ENCODE measurements at places on chromosomes 12 and 14.

GRCh38 chr12:57459055-57459749 is 383 bp upstream of the GLI1 start:
- peak; percentile 85 for DNase-seq

DNA sequence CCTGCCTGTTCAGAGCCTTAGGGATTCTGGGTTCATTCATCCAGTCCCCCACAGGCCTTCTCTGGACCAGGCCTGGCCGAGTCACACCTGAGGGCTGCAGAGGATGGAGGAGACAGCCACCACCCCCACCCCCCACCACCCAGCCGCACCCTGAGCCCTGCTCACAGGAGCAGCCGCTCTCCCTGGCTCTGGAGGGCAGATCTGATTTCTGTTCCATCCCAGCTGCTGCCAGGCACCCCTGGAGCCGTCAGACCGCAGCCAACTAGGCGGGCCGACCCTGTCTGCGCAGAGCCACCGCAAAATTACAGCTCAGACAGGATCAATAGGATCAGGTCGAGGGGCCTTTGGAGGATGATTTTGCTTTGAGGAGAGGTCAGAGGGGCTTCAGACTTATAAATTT is 154.6 kb upstream of the MYL2 start:
- no peak for DNase-seq

GRCh38 chr14:76313303-76313702 is 62.6 kb upstream of the ESRRB start:
- DNase-seq, result no peak

DNA sequence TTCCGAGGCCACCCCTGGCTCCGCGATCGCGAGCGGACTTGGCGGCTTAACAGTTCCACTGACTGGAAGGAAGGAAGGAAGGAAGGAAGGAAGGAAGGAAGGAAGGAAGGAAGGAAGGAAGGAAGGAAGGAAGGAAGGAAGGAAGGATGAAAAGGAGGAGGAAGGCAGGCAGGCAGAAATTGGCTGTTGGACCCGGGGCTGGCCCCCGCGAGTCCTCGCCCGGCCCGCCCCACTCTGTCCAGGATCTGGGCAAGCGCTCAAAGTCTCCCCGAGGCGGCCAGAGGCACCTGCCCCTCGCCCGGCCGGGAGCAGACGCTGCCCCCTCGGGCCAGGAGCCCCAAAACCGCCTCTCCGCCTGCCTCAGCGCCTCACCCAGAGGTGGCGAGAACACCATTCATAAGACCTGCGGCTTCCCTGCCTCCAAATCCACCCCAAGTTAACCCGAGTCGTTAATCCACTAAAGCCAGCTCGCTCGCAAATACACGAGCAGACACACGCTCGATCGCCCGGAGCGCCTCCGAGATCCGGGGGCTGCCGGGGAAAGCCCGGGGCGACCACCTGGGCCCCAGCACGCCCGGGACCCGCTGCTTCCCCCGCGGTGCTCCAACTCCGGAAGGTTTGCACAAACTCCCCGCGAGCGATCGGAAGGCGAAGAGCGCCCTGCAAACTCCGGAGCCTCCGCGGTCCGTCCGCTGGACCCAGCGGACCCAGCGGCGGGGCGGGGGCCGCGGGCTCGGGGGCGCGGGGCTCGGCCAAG is 844 bp downstream of the DPF3 start:
- no peak for DNase-seq

GRCh38 chr12:132535019-132535418 is 45.1 kb downstream of the FBRSL1 start:
- no peak for DNase-seq

DNA sequence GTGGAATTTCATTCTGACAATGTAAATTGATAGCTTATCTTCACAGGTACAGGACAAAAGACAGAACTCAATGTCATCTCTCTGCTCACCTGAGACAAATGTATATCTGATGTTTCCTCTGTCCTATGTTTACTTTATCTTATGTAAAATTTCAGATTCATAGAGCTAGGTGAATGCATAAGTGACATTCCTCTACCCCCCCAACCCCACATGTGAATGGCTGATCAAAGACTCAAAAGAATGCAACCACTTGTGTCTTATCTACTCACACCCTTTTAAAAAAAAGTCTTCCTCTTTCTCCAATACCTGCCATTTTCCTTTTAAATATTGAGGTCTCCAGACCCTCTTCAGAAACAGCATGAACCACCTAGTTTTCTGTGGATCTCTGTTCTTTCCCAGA is 736.6 kb upstream of the SEL1L start:
- DNase-seq, result no peak

DNA sequence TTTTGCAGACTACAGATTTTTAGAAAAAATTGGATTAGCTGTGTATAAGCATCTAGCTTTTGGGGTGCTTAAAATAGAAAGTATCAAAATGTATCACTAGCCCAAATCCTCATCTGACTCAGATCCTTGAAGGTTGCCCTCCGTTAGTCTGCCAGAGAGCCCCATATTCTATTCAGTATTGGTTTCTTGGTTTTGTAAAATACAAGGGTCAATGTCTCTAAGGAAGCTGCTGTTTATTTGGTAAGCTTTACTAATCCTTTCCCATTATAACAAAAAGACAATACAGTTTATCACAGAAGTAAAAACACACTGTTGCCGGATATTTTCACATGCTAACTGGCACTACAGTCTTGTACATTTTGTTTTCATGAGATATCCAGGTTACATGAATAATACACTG is 92.8 kb upstream of the PTHLH start:
- DNase-seq, result no peak

GRCh38 chr14:65585216-65585615 is 172.7 kb downstream of the FUT8 start:
- DNase-seq, result no peak

- DNase-seq, result no peak
Measured at GRCh38 chr12:113062502-113063395, 6.2 kb downstream of the DTX1 start.

DNA sequence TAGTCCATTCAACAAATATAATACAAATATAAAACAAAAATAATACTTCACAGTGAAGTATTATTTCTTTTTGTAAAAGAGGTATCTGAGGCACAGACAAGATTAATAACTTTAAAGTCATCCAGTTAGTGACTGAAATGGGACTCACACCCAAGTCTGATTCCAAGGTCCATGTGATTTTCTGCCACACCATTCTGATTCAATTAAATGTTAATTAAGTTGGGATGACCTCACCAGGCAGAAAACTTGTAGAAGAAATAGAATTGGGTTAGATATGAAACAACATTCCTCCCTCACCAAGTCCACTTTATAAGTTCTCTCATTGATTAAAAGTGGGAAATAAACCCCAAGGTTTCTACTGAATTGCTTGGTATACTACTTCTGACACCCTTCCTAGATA is 34.4 kb downstream of the DIO2 start:
- DNase-seq, result no peak

DNA sequence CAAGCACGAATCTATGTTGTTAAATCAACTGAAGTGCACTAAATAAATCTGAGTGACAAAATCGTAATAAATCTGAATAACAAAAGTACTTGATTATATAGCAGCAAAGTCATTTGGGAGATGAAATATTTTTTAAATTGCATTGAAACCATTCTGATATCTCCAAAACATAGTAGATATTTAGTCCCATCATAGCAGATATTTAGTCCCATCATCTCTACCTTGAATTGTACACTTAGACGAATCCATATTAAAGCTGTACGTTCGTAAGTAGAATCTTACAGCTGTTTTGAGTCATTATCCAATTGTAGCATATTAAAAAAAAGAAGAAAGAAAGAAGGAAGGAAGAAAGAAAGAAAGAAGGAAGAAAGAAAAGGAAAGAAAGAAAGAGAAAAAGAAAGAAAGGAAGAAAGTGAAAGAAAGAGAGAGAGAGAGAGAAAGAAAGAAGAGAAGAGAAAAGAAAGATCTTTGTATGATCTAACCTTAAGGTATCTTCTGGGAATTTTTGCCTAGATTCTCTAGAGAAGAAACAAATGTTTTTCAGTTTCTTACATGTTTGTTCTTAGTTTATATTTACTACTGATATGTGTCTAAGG is 2.6 kb downstream of the DCN start:
- DNase-seq, result no peak

- no peak for DNase-seq
Measured at GRCh38 chr12:14240873-14241220, 124.6 kb upstream of the ATF7IP start.

DNA sequence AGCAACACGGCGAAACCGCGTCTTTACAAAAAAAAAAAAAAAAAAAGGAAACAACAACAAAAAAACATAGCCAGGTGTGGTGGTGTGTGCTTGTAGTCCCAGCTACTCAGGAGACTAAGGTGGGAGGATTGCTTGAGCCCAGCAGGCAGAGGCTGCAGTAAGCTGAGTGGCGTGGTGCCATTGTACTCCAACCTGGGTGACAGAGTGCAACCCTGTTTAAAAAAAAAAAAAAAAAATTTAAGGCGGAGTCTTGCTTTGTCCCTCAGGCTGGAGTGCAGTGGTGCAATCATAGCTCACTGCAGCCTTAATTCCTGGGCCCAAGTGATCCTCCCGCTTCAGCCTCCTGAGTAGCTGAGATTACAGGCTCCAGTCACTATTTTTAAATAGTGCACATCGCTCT is 18.2 kb upstream of the FIGNL2 start:
- no peak for DNase-seq

- no peak for DNase-seq
Measured at GRCh38 chr12:22640851-22641250, 15.9 kb downstream of the ETNK1 start.

DNA sequence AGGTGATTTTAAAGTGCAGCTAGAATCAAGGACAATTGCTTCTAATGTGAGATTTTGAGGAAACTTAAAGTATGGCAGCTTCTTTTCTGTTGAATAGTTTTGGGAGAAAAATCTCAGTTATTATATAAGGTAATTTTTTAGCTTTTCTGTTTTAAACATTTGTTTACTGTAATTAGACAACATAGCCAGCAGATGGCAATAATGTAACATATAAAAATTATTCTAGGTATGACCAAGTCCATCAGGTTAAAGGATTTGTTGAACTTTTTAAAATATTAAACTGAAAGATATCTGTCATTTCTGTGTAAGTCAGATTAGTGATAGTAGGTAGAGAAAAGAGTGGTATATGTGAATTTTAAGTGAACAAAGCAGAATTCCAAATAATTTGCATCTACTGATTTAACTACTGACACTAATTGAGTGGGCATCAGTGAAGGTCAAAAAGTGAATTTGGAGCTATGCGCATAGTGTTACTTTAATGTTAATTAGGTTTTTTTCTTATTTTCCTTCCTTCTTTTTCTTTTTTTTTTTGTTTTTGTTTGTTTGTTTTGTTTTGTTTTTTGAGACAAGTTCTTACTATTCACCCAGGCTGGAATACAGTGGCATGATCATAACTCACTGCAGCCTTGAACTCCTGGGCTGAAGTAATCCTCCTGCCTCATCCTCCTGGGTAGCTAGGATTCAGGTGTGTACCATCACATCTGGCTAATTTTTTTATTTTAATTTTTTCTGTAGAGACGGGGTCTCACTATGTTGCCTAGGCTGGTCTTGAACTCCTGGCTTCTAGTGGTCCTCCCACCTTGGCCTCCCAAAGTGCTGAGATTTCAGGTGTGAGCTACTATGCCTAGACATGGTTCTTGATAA is 18.6 kb downstream of the PRORP start:
- DNase-seq, result no peak

- no peak for DNase-seq
Measured at GRCh38 chr12:12799163-12799920, 13.8 kb upstream of the DDX47 start.

DNA sequence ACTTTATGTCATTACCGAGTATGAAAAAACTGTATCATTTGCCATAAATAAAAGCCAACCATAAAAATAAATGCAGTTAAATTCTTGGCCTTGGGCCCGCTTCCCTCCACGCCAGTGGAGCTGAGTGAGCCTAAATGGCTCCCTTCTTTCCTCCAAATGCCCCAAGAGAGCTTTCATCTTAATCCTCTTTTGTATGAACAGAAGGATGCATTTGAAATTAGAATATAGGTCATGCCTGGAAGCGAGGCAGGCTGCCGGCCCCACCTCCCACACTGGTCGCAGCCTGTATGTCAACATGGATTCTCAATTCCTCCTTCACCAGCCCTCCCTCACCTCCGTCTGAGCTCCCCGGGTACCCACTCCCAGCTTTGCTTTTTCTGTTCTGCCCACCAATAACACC is 245.7 kb downstream of the SLC15A4 start:
- DNase-seq, result no peak

GRCh38 chr12:58395056-58395455 is 453.7 kb downstream of the ATP23 start:
- no peak for DNase-seq

DNA sequence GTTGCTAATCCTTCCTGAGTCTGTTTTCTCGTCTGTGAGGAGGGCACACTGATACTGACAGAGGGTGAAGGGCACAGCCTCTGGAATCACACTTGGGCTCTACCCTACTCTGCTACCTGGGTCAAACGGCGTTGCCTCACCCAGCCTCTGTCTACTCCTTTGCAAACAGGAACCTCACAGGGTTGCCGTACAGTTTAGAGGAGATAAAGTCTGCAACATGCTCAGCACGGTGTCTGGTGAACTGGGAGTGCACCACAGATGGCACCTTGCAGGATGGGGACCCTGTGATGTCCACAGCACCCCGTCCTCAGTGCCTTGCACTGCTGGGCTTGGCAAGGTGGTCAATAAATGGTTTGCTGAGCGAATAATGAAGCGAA is 38.3 kb downstream of the TESC start:
- DNase-seq, result no peak

GRCh38 chr12:132384916-132385774 is 55.8 kb upstream of the GALNT9 start:
- DNase-seq, result no peak

DNA sequence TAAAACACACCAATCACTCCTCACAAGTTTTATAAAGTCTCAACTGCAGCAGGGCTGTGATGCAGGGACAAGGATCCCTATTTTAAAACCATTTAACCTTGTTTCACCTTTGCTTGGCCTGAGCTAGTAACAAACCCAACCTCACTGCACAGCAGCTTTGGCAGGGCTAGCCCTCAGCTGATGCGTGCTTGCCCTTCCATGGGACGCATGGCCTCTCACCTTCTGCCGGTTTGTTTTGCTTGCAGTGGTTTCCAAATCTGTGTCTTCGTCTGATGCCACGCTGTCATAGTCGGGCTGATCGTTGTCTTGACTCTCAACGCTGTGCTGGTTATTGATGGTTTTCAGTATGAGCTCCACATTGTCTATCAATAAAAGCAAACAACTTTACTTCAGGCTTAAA is 43.3 kb downstream of the GIT2 start:
- DNase-seq, result no peak

GRCh38 chr12:12877153-12877768 is 14.1 kb upstream of the GPRC5A start:
- DNase-seq, result no peak

DNA sequence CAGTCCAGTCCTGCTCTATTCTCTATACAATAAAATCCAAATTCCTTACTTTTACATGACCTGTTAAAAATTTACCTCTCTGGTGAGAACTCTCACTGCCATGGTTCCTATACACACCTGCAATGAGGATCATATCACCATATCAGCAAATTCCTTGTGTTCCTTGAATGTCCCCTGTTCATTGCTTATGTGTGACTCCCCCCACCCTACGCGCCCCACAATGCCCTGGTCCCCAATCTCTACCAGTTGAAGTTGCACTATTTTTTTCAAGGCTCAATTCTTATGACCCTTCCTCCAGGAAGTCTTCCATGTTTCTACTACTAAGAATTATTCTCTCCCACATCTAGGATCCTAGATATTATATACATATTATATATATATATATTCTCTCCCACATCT is 82.2 kb upstream of the NEDD1 start:
- DNase-seq, result no peak
